Lung (tissue), 17 donors: ENCODE measurements at places on chromosomes 12 and 14. TPM values are rescaled to one million over a fixed set of nuclear protein-coding genes. Genes with fewer than 3 reads are reported as not detected.

GRCh38 chr12:33752854-33753253, 269.4 kb upstream of the ALG10 start:
- DNase-seq: no peak
- no peaks in the 10 kb centered on the region for H3K36me3 ChIP-seq
- H3K27ac ChIP-seq: no peak overlapping the region
- no peak overlapping the region for H3K4me3 ChIP-seq

- DNase-seq: no peak
- no peaks in the 10 kb centered on the region for H3K4me1 ChIP-seq
- H3K36me3 ChIP-seq: no peaks in the 10 kb centered on the region
- no peak overlapping the region for H3K4me3 ChIP-seq
- H3K27ac ChIP-seq: no peak overlapping the region
Measured at GRCh38 chr12:21542403-21542802, 16.3 kb downstream of the SPX start.

GRCh38 chr12:132066345-132066685, 77.8 kb downstream of the DDX51 start:
- H3K4me1 ChIP-seq: no peaks in the 10 kb centered on the region
- peaks cover 14% of the 10 kb centered on the region for H3K36me3 ChIP-seq
- H3K27ac ChIP-seq: no peak overlapping the region
- no peak overlapping the region for H3K4me3 ChIP-seq
- H3K27me3 ChIP-seq: no peaks in the 10 kb centered on the region
- DNase-seq: no peak

DNA sequence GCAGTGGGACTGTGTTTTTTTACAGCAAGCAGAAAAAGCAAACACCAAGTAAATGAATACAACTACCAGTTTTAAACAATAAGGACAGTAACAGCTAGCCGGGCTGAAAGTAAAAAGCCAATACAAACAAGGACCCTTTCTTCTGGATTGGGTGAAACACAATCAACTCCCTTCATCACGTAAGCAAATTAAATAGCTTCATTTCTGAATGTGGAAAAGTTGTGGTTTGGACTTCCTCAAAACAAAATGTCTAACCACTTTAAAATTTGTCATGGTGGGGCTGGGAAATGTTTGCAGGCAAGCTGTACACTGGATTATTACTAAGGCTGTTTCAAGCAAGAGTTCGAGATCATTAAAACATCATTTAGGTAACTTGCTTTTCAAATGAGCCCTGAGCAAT, 47.4 kb downstream of the TCHP start:
- no peak overlapping the region for H3K4me3 ChIP-seq
- no peaks in the 10 kb centered on the region for H3K27me3 ChIP-seq
- no peak for DNase-seq
- H3K4me1 ChIP-seq: peaks cover 26% of the 10 kb centered on the region
- peaks cover 34% of the 10 kb centered on the region for H3K36me3 ChIP-seq

The SDSL gene
- total RNA-seq: 3.0 TPM

The C14orf39 gene
- total RNA-seq: 0.64 TPM

The TBK1 gene
- 16.8 TPM for total RNA-seq
